NCI-H2107 (cell line): ENCODE measurements at places on chromosomes 3 and 15.

GRCh38 chr3:120928991-120929390 is 21.0 kb downstream of the STXBP5L start:
- DNase-seq, result no peak

- DNase-seq, result no peak
Observed at GRCh38 chr3:78889348-78889747, 878.5 kb downstream of the ROBO1 start.

DNA sequence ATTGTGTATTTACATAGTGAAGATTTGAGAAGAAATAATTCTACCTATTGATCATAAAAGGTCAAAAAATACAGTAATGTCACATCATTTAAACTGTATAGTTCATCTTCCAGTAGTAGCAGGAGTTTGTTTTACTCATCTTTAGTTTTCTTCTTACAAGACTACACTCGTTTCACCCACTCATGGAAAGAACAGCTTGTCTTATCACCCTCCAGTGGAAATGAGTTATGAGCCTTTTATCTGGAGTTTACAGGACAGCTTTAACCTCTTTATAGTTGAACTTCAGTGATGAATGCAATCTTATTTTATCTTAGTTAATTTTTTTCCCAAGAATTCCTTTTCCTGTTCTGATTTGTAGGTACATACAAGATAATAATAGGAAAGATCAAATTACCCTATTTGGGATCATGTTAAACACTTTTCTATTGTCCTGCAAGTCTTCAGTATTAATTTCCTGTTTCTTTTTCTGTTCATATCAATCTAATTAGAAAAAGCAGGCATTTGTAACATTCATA is 36.8 kb downstream of the RBMS3 start:
- no peak for DNase-seq

GRCh38 chr15:50943638-50944037 is 35.2 kb downstream of the AP4E1 start:
- DNase-seq, result no peak

DNA sequence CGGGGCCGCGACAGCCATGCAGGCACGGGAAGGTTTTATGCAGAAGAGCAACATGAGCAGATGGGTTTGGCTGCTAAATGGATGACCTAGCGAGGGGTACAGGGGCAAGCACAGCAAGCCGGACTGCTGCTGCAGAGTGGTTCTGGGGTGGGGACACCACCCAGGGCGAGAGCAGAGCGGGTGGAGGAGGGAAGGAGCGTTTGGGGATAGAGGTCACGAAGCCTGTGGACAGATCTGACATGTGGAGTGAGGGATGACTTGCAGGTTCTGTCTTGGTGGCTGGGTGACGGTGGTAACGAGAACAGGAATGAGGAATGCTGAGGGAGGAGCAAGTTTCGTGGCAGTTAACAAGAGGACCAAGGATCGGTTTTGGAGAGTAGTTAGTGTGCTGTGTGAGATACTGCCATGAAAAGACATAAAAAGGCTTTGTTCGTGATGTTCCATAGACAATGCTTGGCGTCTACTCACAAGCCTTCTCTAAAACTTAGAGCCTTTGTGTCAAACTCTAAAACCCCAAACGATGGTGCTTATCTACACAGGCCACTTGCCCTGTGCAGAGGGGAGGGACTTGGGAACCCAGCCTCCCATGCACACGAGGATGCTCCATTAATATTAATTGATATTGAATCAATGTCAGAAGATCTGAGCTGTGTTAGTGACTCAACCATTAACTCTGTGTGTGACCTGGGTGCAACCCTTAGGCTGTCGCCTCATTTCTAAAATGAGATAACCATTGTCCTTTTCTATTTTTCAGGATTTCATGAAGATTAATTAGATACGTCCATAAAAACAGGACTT is 132.7 kb upstream of the SLC2A2 start:
- no peak for DNase-seq

DNA sequence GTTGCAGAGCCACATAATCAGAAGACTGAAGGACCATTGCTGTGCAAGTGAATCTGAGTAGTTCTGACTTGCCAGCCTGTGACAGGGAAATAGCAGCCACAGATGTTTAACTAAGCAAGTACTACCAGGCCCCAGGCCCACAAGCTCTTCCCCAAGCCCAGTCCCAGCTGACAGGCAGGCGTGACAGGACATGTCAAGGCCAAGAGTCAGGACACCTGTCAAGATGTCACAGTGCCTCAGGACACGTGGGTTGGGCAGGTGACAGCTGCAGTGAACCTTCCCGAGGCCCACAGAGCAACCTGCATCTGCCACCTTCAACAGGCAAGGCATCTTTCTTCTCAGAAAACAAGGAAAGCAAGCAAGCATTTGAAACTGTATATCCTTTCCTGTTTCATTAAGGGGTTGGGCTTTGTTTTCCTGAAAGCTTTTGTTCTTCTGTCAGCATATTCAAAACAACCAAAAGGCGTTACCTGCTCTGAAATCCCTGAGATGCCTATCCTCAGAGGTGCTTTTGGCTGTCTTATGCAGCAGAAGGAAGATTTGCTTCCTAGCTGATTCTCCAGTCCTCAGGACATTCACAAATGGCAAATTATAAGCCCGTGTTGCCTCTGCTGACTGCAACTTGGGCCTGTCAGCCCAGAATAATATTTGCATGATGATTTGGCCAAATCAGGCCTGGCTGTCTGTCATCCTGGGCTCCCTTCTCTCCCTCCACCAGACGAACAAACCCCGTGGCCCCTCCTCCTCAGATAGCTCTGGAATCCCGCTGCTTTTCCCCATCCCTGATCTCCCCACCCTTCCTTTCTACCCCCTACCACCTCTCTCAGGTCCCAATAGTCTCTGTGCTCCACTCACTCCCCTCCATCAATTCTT is 171.8 kb upstream of the WNT5A start:
- no peak for DNase-seq

DNA sequence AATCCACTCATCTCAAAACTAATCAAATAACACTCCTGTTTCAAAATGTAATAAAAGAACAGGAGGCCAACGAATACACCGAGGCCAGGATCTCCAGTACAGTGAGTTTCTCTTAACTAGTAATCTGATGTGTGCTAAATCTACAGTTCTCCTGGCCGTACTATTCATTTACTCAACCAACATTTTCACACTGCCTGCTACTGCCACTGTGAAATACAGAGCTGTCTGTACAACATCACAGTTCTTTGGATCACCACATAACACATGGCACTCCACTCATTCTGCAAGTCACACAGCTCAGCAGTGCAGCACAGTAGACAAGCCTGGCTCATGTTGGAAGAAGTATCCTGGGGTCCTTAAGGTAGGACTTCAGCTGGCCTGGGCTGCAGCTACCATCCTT is 21.9 kb downstream of the RIOX2 start:
- no peak for DNase-seq

DNA sequence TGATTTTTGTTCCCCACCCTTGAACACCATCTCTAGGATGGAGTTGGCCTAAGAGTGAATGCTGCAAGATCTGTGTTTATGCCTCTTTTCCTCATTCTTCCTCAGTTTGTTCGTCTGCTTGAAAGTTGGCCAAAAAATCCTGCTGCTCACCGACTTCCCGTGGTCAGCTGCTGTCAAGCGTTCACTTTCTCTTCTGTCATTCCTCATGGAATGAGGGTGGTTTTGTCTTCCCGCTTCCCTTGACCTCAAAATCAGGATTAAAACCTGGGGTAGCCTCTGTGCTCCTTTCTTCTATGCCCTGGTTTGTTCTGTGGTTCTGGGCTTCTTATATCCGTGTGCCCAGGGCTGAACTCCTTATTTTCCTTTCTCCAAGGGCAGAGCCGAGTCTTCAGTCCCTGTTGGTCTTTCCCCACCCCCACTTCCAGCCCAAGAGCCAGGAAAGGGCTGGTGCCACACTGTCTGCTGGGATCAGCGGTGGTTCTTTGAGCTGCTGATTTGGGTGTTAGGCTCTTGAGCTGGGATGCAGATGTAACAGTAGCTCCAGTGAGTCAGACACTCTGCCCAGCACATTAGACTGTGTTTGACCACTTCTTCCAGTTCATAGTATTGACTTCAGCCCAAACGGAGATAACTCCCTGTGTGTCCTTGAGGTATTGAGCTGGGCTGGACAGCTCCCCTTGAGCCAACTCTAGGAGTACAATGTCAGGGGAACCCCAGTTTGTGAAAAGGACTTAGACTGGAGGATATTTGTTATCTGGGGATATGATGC is 2.3 kb downstream of the SERF2 start:
- DNase-seq, result no peak

DNA sequence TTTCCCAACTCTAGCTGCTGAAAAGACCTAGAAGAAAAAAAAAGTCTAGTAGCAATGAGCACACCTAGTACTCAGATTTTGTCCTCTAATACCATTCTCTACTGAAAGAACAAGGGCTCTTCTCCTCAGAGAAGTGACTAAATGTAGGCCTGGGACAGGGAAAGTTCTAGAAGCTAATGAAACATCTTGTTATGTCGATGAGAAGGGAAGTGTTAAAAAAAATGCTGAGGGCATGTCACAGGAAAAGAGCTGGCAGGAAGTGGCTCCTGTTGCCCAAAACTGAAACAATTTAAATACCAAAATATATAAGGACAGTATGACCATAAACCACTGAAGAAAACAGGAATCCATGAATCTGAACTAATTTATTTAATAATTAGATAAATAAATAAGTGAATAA is 581.4 kb upstream of the TBL1XR1 start:
- no peak for DNase-seq

GRCh38 chr3:178982137-178982536 is 89.5 kb downstream of the ZMAT3 start:
- DNase-seq, result no peak

DNA sequence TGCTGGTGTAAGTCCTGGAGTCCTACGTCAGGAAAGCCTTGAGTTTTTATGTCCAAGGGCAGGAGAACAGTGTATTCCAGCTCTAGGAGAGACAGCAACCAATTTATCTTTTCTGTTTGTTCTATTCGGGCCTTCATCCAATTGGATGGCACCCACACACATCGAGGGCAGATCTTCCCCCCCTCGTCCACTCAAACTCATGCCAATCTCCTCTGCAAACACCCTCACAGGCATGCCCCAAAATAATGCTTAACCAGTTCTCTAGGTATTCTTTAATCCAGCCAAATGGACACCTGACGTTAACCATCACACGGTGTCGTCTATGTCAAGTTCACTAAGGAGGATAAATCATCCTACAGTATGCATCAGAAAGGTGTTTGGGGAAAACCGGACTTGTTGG is 102.5 kb upstream of the TRPM1 start:
- no peak for DNase-seq

- no peak for DNase-seq
Observed at GRCh38 chr3:43113671-43114070, 7.8 kb upstream of the POMGNT2 start.

- no peak for DNase-seq
Observed at GRCh38 chr3:158766364-158766763, 34.1 kb upstream of the RARRES1 start.

DNA sequence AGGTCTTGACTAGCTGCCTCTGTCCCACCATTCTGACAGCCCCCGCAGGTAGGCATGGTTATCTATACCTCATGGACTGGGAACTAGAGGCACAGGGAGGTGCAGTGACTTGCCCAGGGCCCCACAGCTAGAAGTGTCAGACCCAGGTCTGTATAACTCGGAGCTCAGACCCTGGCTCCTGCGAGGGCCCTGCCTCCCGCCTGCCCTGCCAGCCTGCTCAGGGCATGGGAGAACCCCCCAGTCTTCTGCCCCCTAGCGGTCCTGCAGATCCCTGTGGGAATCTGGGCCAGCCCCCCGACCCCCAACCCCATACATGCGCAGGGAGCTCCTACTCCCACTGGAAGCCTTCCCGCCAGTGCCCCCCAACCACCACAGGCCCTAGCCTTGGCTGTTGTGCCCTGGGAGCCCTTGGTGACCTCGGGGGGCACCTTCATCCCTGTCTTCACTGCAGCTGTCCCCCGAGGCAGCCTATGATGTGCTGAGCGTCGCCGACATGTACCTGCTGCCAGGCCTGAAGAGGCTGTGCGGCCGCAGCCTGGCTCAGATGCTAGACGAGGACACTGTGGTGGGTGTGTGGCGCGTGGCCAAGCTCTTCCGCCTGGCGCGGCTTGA is 6.9 kb downstream of the ABTB1 start:
- DNase-seq, result no peak

DNA sequence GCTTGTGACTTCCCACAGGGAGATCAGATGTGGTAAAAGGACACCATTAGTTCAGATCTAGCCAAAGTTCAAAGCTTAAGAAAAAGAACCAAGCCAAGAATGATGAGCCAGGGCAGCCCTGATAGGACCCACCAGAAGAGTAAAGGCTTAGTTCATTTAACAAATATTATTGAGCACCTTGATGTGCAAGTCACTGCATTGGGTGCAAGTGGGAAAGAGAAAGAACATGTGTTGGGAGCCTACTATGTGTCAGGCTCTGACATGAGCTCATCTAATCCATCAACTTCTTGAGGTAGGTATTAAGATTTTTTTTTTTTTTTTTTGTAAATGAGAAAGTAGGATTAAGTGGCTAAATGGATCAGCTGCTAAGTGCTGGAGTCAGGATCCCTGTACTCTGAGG is 53.4 kb upstream of the PIAS1 start:
- no peak for DNase-seq

GRCh38 chr3:141575879-141576743 is 89.3 kb downstream of the RASA2 start:
- no peak for DNase-seq

DNA sequence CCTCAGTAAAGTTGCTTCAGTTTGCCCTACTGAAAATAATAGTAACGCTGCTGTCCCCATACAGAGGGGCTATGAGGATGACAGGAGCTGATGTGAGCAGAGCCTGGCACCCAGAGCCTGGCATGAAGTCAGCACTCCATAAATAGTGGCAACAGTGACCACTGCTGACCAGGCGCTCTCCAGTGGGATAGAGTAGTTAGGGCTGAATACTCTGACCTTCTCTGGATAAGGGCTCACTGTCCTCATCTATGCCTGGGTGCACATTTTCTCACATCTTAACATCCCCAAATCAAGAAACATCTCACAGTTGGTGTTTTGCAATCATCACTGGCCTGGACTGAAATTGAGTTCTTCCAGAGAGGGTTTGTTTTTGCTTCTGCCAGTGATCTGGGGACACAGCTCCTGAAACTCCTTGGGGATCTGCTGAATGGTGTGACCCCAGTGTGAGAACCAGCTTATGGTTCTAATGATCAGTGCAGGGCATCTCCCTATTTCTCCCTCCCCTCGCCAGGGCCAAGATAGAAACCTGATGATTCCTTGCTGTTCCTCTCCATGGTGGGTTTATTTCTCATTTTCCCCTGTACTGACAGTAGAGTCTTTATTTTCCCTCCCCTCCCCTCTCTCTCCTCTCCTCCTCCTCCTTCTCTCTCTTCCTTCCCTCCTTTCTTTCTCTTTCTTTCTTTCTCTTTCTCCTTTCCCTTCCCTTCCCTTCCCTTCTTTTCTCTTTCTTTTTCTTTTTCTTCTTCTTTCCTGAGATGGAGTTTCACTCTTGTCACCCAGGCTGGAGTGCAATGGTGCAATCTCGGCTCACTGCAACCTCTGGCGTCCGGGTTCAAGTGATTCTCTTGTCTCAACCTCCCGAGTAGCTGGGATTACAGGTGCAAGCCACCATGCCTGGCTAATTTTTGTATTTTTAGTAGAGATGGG is 3.5 kb upstream of the PCSK6 start:
- no peak for DNase-seq

- DNase-seq, result no peak
Observed at GRCh38 chr15:74283368-74283767, 47.2 kb downstream of the CCDC33 start.

DNA sequence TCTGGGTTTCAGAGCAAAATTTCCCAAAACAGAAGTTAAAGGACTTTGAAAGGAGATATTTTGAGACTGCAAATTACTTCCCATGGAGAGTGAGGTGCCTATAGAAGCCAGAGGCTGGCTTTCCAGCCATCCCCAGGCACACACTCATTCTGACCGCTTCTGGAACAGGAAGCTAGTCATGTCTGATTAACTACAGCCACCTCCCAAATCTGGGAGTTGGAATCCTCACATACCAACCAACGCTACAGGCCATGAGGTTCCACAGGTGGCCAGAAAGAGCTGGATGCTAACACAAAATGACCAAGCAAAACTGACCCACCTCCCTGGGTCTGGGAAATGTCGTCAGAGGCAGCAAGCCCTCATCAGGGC is 87.2 kb downstream of the SNRK start:
- DNase-seq, result no peak
